Stimulated activated CD4-positive, alpha-beta T cell treated with anti-CD3 and anti-CD28 coated beads, Interleukin-1b, Interleukin-23, amount 100 ng/mL, for 24 hours (primary cell): ENCODE measurements at places on chromosomes 4 and X.

GRCh38 chrX:137566746-137567679, 1.1 kb downstream of the ZIC3 start:
- DNase-seq = no peak

DNA sequence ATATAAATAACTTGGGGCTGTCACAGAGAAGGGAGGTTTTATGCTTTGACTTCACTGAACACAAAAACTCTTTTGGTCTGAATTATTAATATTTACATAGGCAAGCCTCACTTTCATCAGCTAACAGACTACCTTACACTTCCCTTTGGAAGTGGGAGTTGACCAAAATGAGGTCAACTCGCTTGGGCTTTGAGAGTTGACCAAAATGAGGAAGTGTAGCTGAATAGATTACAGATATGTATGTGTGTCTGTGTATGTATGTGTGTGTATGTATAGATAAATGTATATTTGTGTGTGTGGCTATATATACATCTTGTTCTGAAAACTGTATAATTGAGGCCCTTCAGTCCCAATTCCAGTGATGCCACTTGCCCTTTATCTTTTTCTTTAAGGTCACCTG, 113.3 kb upstream of the IL13RA1 start:
- no peak for DNase-seq

DNA sequence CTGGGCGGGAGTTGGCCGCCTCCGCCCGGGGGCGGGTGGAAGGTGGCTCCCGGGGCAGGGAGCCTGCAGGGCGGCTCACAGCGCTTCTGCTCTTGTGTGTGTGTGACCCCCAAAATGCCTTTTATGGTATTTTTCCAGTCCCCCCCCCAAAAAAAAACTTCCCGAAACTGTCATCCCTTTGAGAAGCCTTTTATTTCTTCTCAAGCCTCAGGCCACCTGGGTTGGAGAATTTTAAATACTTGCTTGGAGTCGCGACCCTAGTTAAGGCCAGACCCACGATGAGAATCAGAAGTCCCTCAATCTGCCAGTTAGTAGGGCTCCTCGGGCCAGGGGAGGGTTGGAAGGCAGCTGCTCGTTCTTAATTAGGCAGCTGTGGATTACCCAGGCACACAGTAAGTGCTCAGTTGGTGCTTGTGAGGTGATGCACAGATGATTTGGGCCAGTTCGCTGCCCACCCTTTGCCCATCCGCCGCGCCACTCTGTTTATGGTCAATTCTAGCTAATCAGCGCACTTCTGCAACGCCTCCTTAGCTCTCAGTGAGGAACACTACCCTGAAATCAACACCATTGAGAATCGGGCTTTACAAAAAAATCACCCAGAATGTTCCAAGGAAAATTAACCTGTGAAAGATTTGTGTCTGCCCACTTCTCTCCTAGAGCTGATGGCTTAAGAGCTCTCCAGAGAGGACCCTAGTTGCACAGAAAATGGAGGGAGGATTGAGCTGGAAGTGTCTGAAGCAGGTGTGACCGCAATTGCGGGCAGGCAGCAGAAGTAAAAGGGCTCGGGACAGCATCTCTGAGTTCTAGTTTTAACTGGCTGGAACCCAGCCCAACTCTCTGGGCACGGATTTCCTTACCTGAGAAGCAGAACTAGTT, 648 bp upstream of the SCD5 start:
- DNase-seq = no peak

DNA sequence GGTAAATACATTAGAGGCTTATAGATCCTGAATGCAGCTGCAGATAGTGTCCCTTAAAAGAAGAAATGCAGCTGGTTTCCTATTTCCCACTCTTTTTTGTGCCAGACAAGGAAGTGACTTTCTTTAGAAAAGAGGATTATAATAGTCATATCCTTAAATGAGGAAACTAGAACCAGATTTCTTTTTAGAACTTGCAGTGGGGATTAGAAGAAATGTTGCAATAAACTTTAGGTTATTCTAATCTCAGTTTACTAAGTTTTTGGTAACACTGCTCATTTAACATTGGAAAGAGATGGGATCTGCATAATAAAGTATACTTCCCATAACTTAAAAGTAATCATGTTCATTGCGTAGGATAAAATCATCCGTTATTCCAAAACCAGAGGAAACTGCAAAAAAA, 101.9 kb downstream of the SLIT2 start:
- DNase-seq = no peak

GRCh38 chr4:24160358-24160757, 270.5 kb upstream of the PPARGC1A start:
- no peak for DNase-seq

DNA sequence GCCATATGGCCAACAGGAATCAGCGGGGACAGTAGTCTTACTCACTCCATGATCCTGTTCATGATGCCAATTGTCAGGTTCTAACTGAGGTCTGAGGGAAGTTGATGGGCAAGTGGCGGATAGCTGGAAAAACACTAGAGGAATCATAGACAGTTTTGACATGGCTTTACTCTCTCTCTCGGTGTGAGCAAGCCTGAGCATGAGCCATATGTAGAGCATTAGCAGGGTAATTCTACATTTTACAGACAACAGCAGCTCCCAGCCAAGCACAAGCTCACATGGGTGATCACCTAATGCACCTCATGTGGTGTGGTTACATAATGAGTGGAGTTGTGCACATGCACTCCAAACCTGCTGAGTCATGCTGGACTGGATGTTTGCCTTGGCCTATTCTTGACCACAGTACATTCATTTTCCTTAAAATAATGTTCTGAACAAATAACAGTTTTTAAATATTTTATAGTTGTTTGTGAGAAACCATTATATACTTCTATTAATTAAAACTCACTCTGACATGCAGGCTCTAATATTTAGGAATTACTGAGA, 429.2 kb downstream of the GPAT3 start:
- no peak for DNase-seq

GRCh38 chr4:94519925-94520789, 68.4 kb downstream of the PDLIM5 start:
- no peak for DNase-seq

DNA sequence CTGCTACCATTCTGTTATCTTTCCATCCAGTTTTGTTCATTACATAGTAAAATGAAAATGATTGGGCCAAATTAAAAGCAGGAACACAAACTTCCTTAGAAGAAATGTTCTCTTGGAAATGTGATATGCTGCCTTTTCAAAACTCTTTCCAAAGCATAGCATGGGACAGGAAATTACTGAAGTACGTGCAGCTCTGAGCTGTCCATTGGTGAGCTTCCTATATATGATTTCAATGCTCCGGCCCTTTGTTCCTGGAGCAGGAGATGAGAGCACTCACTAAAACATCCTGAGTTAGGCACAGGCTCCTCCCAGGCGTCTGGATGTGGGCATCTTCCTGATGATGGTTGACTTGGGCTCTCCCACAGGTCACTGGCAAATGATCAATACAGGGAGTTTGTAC, 33.0 kb upstream of the ANXA3 start:
- DNase-seq = no peak

DNA sequence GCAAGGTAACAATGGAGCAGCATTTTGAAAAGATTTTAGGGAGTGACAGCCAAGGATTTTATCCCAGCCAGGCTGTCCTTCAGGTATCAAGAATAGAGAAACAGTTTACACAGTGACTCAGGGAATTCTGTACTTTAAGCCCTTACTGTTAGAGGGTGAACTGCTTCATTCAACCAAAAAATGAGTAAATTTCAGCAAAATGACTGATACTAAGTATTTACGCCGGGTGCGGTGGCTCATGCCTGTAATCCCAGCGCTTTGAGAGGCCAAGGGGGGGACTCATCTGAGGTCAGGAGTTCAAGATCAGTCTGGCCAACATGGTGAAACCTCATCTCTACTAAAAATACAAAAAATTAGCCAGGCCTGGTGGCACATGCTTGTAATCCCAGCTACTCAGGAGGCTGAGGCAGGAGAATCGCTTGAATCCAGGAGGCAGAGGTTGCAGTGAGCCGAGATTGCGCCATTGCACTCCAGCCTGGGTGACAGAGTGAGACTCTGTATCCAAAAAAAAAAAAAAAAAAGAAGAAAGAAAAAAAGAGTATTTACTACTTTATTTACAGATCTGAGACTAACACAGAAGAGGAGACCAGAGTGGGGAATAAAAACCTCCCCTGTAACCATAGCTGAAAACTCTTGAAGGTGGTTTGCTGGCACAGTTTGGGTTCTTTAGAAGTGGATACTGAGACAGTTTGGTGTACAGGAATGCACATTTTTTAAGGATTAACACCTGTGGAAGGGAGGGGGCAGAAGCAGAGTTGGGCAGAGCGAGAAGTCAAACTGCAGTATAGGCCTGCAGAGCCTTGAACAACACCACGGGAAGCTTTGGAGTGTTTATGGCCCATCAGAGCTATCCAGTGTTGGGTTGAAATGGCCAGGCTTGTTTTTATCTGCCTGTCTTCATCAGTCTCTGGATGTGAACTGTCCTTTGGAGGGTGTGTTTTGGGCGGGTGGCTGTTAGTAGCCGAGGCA, 40.5 kb downstream of the TMEM131L start:
- no peak for DNase-seq

GRCh38 chrX:152086141-152086540, 52.2 kb downstream of the MAGEA10 start:
- DNase-seq = no peak

GRCh38 chrX:134782796-134783195, 124.5 kb upstream of the PLAC1 start:
- DNase-seq = no peak

DNA sequence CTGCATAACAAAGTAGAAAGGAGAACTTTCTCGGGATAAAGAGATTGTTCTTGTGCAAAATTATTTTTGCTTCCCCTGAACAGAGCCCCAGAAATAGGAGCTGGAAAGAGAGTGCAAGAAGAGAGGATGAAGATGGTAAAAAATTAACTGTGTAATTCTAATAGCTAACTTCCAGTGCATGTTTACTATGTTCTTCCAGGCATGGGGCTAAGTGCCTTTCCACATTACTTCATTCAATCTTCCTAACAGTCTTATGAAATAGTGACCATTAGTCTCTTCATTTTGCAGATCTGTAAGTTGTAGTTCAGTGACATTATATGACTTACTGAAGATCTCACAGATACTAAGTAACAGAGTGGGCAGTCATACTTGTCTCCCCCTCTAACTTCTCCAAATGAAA, 61.1 kb upstream of the KLHL13 start:
- DNase-seq = no peak

DNA sequence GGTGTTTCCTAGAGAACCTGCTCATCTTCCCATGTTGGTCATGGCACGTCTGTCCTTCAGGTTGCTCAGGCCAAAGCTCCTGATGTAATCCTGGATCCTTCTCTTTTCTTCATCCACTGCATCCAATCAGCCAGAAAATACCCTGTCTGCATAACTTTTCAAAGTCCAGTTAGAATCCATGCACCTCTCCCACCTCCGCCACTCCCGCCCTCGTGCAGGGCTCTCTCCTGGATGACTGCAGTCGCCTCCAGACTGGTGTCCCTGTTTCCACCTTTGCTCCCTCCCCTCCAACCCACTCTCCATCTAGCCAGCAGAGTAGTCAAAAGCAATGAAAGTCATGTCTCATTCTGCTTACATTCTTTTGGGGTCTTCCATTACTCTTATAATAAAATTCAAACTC, 16.0 kb downstream of the CNGA2 start:
- DNase-seq = no peak

- DNase-seq = no peak
Observed at GRCh38 chr4:36747277-36748129, 466.1 kb downstream of the DTHD1 start.

GRCh38 chr4:23762551-23762950, 127.3 kb downstream of the PPARGC1A start:
- DNase-seq = no peak

GRCh38 chr4:121764702-121765367, at the start of gene SMIM43:
Gene SMIM43, minus strand, starts transcription at chr4:121765164. Its CDS starts 59 bp downstream, at chr4:121765105.
- no peak for DNase-seq

DNA sequence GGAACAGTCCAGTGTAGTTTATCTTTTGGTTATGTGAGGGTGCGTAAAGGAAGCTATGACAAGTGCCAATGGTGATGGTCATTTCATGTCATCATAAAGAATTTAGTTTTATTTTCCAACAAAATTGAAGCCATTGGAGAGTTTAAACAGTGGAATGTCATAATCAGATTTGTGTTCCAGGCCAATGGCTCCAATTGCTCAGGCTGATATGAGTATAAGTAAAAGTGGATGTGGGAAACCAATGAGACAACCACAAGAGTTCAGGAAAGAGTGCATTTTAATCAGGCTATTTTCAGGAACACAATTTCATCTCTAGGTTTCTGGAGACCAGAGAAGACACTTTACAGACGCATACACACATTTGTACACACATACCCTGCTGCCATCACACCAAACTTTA, 20.7 kb downstream of the SPANXC start:
- no peak for DNase-seq

DNA sequence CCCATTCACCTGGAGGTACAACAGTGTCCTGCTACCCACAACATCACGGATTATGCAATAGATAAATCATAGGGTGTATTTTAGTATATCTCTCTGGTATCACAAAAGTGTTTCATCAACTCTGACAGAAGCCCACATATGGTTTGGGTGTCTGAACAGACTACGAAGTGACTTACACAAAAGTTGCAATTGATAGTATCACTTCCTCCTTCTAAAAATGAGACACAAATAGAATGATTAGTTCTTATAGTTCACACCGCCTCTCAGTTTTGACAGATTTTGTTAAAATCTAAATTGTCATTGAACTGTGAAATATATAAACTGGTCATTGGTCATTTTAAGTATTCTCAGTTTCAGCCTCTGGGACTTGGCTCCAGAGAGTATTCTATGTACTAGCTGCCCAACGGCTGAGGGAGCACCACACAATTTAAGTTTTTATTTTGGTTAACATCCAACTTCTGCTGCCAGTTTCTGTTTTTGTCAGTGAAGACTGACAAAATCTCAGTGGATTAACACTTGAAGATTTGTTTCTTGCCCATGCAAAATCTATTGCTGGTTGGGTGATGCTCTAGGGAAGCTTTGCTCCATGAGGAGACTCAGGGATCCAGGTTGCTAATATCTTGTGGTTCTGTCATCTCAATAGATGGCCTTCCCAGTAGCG, 113.8 kb upstream of the PUDP start:
- no peak for DNase-seq

GRCh38 chr4:166123546-166123945, 250.5 kb downstream of the TLL1 start:
- no peak for DNase-seq

GRCh38 chrX:2967584-2967983, 38.4 kb upstream of the ARSD start:
- DNase-seq = no peak

- no peak for DNase-seq
Observed at GRCh38 chr4:151401739-151402138, 7.2 kb upstream of the FHIP1A start.

DNA sequence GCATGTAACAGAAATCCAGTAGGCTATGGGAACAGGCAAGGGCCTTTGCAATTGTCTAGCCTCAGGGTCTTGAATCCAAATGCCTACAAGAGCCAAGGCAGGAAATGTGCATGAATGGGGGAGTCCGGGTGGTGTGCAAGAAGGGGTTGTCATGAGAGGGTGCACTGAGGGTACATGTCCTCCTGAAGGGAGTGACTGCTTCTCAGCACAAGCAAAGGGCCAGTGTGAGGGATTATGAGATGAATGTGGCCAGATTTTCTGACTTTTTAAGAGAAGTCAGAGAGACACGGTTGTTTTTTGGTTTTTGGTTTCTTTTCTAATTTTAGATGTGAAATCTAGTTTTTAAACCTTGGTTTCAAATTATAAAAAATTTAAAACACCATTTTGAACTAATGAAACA, 76.5 kb upstream of the LSM6 start:
- DNase-seq = no peak
